ENCODE measurements at places on chromosomes 11 and 22.

DNA sequence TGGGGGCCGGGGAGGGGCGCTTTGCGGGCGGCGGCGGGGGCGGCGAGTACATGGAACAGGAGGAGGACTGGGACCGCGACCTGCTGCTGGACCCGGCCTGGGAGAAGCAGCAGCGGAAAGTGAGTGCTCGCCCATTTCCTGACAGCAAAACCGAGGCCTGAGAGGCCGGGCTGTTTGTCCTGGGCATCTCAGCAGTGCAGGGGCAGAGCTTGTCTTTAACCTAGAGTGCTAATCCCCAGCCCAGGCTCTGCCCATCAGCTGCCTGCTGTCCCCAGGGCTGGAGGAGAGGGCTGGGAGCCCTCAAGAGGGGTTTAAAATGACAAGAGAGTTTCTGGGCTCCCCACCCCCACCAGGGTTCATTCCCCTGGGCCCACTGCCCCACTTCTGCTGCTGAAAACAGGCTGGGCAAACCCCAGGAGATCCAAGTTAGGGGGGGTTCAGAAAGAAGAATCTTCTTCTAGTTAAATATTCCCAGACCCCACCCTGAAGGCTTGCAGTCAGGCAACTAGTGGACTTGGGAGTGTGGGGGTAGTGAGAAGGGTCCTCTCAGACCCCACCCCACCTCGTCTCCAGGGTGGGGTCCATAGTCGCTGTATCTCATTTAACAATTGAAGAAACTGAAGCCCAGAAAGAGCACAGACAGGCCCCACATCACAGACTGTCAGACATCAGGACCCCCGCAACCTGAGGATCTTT is 411 bp downstream of the ACTN3 start:
- no peak for DNase-seq

- DNase-seq: no peak
These were observed 899.6 kb downstream of the OPCML start for GRCh38 chr11:132632641-132633124.

DNA sequence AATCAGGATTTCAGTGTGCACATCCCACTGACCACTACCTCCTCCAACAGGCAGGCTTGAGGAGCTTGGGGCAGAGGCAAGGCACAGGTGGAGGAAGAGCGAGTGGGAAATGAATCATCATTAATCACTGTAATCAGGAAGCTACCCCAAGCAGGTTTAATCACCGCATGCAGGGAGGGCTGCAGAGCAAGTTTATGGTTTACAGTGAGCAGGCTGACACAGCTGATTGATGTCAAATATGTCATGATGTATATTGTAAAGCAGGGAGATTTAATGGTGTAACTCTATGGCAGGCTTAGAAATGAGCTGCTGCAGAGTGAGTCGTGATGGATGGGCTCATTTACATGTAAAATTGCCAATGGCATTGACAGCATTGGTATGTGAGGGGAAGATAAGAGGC is 441.0 kb downstream of the NTM start:
- no peak for DNase-seq

GRCh38 chr11:61694946-61695706 is 14.9 kb downstream of the DAGLA start:
- DNase-seq: no peak

- peak; percentile 14 for DNase-seq
These were observed 195.4 kb upstream of the ARHGAP20 start for GRCh38 chr11:110907629-110908028.

DNA sequence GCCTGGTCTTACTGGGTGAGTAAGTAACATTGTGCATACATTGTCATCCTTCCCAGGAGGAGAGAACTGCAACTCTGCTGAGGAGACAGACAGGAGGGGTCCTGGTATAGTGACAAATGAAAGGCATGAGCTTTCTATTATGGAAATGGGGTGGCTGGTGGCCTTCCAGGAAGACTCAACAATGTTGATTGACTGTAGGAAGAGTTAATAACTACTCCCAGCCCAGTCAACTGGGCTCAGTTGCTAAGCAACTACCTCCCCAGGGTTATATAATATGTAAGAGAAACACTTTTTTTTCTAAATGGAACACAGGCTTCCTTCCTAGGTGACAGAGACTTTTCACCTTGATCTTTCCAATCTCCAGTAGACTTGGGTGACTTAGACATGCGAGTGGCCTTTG is 28.2 kb downstream of the SEZ6L start:
- DNase-seq: no peak
